ENCODE measurements at places on chromosomes 7 and 10. TPM values are rescaled to one million over a fixed set of nuclear protein-coding genes. Genes with fewer than 3 reads are reported as not detected.
A peak's percentile ranks its signal among the peaks of the same experiment; 100 is the strongest.

The SPDYE2B gene
- total RNA-seq: not detected

DNA sequence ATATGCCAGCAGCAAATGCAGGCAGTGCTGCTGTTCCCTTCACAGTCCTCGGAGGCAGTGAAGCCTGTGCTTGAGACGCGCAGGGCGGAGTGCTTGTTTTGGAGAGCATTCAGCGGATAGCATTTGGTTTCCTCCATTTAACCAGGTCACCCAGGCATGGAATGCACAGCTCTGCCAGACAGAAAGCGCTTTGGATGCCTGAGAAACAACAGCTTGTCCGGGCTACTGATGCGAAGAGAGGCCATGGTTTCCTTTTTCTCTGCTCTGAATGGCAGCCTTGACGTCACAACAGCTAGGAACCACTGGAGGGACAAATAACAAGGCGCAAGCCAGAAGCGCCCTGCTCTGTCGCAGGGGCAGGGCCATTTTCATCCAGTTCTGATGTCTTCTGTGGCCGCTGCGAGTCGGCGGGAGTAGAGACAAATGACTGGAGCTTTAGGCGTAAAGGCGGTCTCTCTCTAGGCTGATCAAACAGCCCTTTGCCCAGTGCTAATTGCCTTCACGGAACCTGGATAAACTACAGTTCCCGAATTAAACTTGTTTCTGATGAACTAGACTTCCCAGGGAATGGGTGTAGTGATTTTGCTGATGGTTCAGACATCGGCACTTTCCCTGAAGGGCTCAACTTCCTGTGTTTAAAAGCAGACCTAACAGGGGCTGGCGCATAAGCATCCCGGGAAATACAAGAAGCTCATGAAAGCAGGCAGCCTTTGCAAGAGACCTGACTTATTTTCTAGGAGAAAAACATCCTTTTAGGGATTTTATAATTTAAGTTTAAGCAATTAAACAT, 187.6 kb upstream of the KLF14 start:
- no peak for DNase-seq

DNA sequence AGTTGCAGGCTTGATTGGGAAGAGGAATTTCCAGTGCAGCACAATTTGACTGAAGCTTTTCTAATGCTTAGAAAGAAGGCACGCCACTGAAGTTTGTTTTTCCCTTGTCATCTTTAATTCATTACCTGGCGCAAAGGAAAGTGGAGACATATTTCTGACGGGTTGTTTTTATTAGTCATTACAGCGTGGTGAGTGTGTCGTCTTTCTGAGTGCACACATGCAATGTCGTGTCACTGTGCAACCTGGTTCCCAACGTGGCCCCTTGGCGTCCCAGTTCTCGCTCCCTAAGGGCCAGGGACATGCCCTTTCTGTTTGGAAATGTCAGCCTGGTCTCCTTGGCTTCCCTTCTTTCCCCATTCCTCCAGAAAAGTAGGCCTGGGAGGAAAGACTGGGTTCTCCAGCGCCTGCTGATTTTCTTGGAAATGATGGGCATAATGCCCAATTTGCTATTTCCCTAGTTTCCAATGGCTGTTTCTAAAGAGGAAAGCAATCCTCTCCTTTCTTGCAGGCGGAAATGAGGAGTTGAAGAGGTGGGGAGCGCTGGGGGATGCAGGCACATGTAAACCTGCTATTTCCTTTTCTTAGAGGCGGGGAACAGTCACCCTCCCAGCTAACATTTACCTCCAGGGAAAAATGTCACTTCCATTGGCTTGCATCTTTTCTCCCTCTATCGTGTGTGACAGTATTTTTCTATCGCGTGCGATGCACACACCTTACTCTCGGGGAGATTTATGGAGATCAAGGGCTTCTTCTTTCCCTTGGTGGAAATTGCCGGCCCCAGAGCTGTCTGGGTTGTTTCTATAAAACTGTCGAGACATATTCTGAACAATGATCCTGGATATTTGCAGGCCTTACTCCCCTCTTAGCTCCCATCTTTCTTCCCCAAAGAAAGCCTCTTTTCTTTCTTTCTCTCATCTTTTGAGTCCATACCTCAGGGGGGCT, 249.8 kb downstream of the ARHGAP12 start:
- DNase-seq: no peak

DNA sequence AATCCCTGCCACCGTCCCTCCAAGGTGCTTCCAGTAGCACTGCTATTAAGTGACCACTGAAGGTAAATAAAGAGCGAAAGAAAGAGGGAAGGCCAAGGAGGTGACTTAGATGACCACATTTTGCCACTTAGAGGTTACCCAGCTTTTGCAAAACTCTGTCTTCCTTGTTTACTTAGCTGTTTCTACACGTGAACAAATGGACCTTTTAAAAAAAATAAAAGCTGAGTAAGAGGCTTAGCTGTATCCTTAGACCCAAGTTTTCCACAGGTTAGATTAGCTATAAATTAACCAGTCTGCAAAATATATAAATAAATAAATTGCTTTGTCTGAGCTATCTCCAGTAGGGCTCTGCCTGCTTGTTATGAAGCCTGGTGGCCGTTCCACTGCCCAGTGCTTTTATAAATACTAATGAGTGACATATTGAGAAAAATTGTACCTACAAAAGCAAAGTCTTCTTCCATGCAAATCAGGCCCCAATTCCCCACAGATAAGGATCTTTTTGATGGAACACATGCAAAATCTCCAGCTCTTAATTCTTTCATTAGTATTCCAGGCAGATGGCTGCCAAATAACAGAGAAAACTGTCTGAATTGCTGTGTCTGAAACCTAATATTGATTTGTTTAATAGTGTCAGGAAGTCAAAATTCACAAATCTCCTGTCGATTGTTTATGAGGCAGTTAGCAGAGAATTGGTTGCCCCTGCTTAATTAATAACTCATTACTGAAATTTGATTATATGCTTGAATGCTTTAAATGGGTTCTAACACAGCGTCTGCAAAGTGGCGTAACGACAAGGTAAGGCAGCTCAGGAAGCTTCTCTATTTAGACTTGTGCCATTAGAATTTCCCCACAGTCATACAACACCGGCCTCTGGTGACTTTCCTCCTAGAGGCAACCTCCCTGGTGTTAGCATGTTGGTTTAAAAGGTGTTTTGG, 176.7 kb downstream of the EMX2 start:
- DNase-seq: no peak

The WDR86 gene
- total RNA-seq: not detected

DNA sequence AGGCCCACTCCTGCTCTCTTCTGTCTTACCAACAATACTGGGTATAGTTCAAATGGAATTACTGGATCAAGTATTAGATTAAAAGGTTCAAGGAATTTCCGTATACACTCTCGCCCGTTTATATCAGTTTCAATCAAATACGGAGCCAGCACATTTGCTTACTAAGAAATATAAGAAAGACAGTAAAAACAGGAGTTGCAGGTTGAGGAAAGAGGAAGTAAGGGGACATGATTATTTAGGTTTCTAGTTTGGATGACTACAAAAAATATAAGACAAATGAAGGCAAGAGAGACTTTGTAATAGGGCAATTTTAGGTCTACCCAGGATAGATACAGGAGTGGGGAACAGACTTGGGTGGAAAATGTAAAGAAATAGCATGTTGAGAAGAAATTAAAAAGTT, 109.9 kb upstream of the ABI1 start:
- DNase-seq: no peak

DNA sequence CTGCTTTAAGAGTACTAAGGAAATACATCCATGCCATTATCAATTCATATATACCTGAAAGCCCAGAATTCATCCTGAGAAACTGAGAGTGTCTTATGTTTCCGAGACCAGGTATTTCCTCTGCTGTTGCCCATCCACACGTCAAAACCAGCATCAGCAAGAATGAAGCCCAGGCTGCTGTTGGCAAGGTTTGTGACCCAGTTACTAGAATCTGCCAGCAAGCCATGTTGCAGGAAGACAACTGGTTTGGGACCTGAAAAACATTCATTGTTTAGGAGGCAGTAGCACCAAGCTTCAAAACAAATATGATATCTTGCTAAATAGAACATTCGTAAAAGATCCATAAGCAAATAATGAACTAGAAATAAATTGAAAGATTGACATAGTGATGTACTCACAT, 21.0 kb upstream of the CH25H start:
- no peak for DNase-seq

- no peak for DNase-seq
These were observed 99.4 kb downstream of the TPST1 start for GRCh38 chr7:66304536-66304935.

The TRPV5 gene
- not detected for total RNA-seq

DNA sequence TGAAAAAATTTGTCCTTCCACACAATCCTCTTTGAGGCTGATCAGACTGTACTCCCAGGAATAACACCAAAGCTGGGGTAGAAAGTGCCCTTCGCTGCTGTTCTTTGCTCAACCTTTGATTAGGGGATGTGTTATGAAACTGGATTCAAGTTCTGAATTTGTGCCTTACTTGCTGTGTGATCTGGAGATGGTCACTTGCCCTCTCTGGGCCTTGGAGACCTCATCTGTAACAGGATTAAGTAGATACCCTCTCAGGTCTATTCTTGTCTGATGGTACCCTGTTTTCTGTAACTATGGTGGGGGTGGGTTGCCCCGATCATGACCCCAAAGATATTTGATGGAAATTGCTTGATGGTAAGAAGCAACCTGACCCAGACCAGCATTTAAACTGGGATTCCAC, 368.5 kb downstream of the PLXNA4 start:
- no peak for DNase-seq

DNA sequence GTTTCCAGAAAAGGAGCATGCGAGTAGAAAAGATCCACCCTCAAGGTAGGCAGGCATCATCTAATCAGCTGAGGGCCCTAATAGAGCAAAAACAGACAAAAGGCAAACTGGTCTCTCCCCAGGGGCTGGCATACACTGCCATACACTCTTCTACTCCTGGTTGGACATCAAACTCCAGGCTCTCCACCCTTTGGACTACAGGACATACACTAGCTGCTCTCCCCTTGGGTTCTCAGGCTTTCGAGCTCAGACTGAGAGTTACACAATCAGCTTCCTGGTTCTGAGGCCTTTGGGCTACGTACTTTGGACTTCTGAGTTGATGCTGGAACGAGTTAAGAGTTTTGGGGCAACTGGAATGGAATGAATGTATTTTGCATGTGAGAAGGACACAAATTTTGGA, 50.9 kb upstream of the TM9SF3 start:
- DNase-seq: no peak

The NPTX2 gene
- total RNA-seq: 0.56 TPM

DNA sequence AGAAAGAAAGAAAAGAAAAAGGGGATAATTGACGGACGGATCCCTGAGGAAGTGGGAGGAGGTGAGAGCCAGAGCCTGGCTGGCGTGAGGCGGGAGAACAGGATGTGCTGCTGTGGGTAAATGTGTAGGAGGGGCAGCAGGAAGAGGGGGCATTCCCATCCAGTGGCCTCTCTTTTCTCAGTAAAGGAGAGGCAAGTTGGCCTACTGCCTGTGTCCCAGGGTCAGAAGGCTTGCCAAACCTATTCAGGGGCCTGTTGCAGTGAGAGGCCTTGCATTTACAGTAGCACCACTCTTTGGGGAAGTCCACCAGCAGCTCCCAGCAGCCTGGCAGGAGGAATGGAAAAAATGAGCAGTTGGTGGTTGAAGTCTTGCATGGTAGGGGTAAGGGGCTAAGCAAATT, 26.6 kb upstream of the ASCC1 start:
- no peak for DNase-seq

The PIP gene
- total RNA-seq: not detected

- peak; percentile 99 for DNase-seq
These were observed 55.7 kb downstream of the ST7 start for GRCh38 chr7:117008886-117009531.
